ENCODE measurements at places on chromosomes 7 and 10.
A peak's percentile ranks its signal among the peaks of the same experiment; 100 is the strongest.

DNA sequence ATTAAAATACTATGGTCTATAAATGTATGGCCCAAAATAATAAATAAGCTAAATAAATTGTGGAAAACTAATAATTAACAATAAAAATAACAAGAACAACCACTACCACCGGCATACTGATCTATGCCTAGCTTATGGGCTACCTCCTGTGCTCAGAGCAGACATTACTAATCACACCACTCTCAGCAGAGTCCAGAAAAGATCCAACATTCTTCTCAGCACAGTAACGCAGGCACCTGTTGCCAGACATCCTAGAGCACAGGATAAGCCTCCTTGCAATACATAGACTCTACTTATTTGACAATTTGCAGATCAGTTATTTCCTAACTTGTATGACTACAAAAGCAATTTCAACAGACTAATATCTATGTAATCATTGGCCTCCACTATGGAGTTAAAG lies 137.1 kb upstream of the NEBL start:
- DNase-seq, result no peak

GRCh38 chr7:34756691-34757090 lies 98.7 kb downstream of the NPSR1 start:
- DNase-seq, result no peak

- DNase-seq, result no peak
Measured at GRCh38 chr7:20484356-20484755, 131.1 kb upstream of the ABCB5 start.

GRCh38 chr10:16184096-16184597 lies 252.7 kb upstream of the PTER start:
- DNase-seq, result no peak

GRCh38 chr7:34341326-34341725 lies 316.7 kb upstream of the NPSR1 start:
- DNase-seq, result no peak

DNA sequence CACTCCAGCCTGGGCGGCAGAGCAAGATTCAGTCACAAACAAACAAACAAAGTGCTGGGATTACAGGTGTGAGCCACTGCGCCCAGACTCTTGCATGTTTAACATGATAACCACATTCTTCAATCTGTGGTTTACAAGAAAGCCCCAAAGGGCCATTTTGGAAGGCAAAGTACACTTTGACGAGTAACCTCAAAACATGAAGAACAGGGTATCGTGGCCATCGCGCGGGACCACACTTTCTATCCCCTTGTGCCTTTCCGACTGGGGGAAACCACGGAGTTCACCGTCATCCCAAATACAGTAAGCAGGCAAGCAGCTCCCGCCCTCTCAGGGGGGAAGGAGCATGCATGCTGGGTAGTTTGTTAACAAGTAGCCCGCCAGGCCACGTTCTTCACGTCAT lies 125.2 kb downstream of the RNF216 start:
- DNase-seq, result no peak

- DNase-seq, result no peak
Measured at GRCh38 chr7:100215895-100216294, 3.9 kb upstream of the PVRIG start.

DNA sequence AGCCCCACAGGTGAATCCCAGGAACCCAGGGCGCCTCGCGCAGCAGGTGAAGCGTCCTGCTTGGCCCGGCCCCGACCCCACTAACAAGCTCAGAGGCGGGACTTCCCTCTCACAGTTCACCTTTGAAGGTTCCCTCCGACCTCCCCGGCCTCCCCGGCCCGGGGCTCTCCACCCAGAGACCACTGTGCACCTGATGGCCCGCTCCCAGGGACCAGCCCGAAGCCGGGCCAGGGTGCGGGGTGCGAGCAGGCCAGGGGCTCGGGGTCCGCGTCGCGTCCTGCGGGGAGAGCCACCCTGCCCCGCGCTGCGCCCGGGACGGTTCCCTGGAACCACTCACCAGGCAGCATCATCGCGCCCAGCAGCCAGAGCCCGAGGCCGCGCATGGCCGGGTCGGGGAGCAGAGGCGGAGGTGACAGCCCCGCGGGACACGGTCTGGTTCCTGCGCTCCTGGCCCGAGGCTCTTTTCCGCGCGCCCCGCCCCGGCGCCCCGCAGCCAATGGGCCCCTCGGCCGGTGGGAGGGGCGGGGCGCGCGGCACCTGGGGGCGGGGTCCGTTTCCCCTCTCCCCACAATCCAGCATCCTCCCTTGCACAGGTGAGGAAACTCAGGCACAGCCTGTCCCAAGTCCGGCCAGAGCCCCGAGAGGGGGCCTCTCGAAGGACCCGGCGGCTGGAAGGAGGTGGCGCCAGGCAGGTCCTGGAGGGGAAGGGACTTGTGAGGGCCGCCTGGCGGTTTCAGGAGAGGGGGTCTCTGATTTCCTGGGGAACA lies at the start of gene ADAM8:
TSS of gene ADAM8 (minus strand) at position 434 of the 767 bp plus-strand sequence. CDS start at position 383, 51 bp downstream.
- peak; percentile 78 for DNase-seq

DNA sequence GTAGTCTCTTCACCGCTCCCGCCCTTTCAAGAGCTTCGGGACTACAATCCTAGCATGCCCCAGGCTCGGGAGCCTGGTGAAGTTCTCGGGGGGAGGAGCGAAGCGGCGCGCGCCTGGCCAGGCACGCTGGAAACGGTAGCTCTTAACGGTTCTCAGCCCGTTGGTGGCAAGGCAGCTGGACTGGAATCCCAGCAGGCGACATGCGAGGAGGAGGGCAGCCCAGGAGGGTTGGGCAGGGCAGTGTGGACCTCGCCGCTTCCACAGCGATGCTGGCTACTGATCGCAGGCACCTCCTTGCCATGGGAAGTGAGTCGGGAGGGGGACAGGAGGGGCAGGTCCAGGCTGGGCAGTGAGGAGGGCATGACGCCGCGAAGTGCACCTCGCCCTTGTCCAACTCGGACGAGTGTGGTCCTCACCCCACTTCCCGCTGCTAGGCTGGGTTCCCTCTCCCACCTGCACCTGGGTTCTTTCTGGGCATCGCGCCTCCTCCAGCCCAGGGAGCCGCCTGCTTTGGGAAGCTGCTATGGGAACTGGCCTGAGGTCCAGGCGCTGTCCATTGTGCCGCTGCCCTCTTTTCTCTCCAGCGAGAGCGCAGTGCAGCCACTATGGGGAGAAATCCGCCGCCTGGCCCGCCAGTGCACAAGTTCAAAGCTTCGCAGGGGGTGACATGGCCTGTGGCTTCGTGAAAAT lies 367.8 kb upstream of the NUPR2 start:
- DNase-seq, result no peak

DNA sequence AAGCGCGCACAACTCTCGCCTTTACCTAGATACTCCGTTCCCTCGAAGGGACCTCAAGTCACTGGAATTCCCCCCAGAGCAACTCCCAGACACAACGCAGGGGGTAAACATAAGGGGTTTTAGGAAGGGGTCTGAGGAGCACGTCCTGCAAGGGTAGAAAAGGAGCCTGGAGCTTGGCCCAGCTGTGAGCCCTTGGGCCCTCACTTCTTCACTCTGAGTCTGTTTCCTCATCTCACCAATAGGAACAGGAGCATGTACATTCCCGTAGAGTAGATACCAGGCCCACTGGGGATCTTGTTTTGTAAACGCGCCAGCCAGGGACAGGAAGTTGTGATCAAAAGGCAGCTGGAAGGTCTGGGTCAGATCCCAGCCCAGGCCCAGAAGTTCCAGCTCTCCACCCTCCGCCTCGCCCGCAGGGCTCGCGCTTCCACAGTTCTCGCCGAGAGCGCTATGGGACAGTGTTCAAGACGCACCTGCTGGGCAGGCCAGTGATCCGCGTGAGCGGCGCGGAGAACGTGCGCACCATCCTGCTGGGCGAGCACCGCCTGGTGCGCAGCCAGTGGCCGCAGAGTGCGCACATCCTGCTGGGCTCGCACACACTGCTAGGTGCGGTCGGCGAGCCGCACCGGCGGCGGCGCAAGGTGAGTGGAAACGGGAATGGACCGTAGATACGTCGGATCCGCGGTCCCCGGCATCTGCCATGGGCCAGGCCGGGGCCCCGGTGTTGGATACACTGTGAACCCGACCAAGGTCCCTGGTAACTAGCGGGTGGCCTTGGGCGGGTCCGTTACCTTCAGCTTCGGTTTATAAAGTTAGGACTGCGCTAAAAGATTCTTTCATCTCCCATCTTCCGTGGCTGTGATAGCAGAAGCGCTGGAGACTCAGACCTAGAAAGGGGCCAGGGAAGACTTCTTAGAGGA lies 1.3 kb downstream of the CYP26C1 start:
- DNase-seq, result no peak

DNA sequence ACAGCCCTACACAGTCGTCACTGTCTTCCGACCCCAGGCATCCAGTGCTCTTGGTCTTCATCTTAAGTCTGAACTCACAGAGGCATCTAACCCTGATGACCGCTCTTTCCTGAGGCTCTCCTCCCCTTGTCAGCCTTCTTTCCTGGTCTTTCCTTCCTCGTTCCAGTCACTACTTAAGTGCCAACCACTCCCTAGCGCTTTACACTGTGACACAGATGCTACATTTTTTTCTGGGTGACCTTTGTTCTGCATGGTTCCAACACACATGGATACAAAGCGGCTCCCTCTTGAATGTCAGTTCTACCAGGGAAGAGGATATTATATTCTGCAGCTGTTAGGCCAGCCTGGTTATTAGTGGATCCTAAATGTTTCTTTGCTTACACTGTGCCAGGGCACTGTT lies 12.7 kb downstream of the YWHAG start:
- DNase-seq, result no peak

DNA sequence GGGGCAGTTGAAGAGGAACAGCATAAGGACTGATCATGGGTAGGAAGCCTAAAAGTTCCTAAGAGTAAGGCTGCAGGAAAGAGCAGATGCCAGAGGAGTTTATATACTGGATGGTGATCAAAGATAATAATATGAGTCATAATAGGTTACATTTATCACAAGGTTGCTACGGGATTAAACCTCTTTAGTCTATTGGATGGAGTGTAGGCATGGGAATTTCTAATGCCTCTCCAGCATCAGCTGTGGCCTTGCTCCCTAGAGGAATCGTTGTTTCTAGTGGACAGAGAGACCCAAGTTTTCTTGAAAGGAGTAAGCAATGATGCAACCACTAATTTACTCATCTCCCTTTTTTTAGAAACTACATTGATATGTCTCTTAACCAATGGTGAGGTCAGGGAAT lies 213.4 kb downstream of the GPR37 start:
- DNase-seq, result no peak

DNA sequence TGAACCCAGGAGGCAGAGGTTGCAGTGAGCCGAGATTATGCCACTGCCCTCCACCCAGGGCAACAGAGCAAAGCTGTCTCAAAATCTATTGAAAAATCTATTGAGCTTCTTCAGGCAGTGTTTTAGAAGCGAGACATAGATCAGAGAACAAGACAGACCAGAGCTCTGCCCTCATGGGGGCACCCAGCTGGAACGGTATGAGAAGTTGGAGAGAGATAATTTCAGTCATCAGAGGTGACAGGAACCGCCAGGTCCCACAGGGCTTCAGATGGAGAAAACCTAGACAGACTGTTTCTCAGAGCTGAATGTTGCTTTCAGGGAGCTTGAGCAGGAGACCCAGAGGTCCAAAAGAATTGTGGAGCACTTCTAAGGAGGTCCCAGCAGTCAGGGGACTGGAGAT lies 14.2 kb upstream of the GTF2IRD1 start:
- no peak for DNase-seq

DNA sequence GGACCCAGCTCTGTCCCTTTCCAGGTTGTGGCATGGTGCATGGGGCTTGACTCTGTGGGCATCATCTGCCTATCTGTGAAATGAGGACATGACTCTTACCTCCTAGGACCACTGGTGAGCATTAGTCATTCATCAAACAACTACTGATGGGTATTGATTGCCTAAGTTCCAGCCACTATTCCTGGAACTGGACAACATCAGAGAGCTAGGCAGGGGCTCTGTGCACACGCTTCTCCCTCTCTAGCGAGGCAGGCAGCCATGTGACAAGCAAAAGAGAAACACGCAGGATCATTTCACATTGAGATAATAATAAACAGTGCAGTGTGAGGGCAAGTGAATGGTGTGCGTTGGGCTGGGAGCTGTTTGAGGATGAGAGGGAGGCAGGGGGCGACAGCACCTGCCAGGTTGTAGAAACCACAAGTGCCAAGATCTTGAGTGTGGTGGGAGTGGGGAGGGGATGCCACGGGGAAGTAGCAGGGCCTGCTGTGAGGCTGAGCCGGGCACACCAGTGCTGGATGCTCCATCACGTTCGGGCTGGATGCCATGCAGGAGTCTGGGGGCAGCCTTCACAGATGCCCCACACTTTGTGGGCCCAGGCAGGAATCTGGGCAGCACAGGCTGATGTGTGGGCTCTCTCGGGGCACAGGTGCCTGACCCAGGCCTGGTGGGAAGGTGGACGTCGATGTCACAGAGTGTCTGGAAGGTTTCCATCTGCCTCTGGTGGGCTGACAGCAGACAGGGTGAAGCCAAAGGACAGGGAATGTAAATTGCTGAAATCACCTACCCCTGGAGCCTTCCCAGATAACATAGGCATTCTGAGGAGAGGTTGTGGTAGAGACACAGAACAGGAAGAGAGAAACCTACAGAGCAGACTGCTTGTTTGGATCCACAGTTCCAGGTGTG lies 405.5 kb downstream of the RPS24 start:
- no peak for DNase-seq

- DNase-seq, result no peak
Measured at GRCh38 chr7:80247891-80248290, 113.3 kb downstream of the GNAI1 start.

DNA sequence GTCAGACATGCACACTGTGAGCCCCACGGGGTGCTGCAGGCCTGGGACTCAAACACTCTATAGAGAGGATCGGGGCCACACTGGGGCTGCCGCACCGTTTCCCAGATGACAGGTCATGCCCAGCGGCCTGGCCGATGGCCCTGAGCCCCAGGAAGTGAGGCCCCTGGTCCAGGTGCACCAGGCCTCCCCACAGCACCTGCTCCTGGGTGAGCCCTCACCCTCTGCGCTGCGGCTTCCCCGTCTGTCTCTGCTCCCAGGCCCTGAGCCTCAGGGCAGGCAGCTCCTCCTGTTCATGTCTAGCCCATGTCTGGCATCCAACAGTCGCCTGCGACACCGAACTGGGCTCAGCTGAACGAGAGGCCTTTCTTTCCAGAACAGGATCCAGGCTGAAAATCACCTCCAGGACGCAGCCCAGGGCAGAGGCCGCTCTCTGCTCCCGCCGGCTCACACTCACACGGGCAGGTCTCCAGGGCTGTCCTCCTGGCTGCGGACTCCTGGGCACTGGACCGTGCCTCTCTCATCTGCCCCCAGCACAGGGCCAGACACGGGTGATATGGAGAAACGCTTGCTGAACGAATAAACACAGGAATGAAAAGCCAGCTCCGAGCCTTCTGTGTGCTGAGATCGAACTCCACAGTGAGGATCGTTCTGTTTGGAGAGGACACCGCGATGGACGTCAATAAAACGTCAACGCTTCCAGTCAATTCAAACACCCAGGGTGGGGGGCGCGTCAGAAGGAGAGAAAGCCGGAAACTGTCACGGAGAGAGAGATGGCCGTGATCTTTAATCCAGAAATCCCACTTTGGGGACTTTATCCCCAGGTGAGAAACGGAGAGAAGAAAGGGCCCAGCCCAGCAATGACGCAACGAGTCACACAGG lies 202.4 kb downstream of the ELFN1 start:
- no peak for DNase-seq

GRCh38 chr7:135827391-135827790 lies 78.8 kb upstream of the FAM180A start:
- no peak for DNase-seq

- no peak for DNase-seq
Measured at GRCh38 chr10:62199584-62199983, 69.1 kb downstream of the RTKN2 start.
